ENCODE measurements at places on chromosomes 5 and 9.

DNA sequence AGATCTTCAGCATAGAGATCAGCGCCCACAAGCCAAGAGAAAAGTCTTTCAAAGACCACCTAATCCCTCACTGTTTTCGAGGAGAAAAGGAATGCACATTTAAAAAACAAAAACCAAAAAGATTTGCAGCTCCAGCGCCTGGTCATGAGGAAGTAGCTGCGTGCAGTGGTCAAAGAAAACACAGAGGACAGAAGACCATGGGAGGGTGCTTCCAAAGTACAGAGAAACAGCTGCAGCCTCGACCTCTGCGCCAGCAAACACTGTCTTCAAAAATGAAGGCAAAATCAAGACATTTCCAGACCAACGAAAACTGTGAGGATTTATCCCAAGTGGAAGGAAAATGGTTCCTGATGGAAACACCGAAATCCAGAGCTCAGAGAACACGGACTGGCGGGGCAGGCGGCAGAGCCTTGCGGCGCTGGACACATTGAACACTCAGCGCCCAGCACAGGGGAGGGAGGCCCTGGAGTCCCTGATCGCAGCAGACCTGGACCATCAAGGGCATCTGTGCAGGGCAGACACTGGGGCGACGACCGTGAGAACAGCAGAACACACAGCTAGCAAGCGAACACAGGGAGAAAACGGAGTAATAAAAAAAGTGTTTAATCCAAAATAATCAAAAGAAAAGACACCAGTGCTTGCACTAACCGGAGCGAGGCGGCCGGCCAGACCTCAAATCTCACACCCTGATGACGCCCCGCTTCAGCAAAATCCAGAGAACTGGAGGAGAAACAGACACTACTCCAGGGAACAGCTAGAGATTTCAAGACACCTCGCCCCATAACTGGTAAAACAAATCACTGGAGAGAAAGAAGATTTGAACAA lies 12.6 kb upstream of the SLC12A7 start:
- DNase-seq, result no peak

DNA sequence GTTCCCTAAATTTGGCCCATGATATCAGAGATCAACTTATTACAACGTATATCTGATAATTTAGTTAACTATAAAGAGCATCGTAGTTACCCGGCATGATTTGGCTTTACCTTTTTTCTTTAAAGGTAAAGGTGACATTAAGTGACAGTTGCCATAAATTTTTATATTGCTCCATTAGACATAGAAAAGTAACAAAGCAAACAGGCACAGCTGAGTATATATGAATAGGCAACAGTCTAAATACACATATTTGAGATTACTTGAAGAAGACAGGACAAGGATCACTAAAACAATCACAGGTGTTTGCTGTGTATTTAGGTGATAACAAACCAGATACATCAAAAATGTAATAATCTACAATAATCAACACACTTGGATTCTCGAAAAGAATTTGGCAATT lies 34.8 kb downstream of the RFX3 start:
- no peak for DNase-seq

DNA sequence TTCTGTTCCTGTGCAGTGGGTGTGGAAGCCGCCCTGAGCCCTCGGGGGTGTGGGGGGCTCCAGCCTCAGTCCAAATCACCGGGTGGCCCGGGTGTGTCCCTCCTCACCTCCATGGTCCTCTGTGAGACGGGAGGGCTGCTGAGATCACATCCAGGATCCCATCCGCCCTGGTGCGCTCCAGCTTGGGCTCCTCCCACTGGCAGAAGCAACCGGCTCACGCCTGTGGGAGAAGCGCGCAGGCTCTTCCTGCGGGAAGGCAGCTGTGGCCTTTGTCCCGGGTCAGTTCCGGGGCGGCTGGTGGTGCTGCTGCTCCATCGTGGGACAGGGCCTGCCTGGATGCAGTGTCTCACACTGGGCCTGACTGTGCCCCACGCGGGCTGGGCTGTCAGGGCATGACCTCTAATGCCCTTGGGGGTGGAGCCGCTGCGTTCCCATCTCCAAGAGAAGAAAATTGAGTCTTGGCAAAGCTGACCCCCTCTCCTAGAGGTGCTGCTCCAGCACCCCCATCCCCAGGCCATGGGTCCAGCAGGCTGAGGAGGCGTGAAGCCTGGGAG lies 18.5 kb downstream of the OLFM1 start:
- no peak for DNase-seq

- DNase-seq, result no peak
Observed at GRCh38 chr5:172335721-172336120, 52.2 kb upstream of the UBTD2 start.

- no peak for DNase-seq
Observed at GRCh38 chr9:13175732-13176131, 103.8 kb downstream of the MPDZ start.

GRCh38 chr9:95373782-95374487 lies 56.4 kb upstream of the FANCC start:
- no peak for DNase-seq

All from SW 1271 (cell line).